ENCODE measurements at places on chromosomes 3 and 15.

- no peak for DNase-seq
These were observed at the start of gene ACTRT3 for GRCh38 chr3:169769287-169770181. Gene ACTRT3 (minus strand): TSS chr3:169769561. CDS start chr3:169769520, 41 bp downstream.

GRCh38 chr3:11002371-11002807, 9.8 kb downstream of the SLC6A1 start:
- DNase-seq = no peak

DNA sequence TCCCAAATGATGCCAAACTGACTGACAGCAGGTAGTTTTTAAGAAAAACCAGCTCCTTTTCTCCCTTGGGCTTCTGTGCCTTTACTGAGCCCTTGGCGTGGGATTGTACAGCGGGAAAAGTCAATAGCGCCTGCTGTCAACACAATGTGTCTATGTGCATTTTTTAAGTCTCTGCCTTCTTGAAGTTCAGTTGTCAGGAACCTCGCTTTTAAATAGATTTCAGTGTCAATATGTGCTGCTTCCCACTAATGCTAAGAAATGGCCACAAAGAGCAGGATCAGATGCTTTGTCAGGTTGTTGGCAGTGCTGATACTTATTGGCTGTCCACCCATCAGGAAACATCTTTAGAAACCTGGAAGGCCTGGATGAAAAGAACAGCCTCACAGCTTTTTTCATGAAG, 424.4 kb downstream of the C3orf38 start:
- no peak for DNase-seq

- DNase-seq = no peak
These were observed 72.0 kb upstream of the ALDH1L1 start for GRCh38 chr3:126252373-126252772.

DNA sequence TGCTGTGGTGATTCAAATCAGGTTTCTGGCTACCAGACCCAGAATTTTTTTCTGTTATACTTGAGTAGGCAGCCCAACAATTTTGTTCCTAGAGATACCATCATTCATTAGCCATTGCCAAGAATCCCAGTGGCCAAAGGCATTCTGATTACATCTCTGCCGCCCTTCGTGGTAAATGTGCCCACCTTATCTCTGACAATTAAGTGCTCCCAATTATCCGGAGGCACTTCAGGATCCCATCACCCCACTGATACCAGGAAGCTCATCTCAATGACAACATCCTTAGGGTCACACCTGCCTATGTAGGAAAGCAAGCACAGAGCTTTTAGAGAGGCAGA, 43.2 kb upstream of the RPL35A start:
- DNase-seq = no peak

- no peak for DNase-seq
These were observed 53.8 kb downstream of the STAG1 start for GRCh38 chr3:136698361-136698760.

DNA sequence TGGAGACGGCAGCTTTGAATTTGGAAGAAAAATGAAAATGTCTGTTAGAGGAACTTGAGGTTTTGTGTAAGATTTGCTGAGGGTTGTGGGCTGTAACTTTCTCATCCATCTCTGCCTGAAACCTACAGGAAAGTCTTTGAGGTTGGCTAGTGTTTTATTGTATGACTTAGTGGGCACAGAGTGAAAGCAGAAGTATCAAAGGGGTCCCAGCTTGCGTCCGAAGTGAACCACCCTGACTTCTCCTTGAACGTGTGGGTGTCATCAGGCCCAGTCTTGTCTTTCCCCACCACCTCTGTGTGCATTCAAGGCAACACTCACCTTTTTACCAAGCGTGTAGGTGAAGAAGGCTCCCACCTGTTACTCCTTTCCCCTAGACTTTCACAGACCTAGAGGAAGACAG, 682.1 kb upstream of the CFAP20DC start:
- DNase-seq = no peak

DNA sequence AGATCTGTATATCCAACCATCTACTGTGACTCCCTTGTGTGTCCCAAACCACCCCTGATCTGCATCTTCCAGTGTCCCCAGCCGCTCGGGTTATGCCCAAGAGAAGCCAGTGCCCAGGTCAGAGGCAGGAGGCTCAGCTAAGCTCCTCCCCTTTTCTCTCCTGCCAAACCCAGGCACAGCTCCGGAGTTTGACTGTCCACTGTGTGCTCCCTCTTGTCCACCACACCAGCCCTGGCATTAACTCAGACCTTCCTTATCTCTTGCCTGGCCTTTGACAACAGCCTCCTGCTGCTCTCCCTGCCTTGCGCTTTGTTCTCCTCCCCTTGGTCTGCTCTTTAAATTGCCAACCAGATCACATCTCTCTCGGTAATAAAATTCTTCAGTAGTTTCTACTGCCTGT, 39.3 kb downstream of the DGKG start:
- no peak for DNase-seq

- DNase-seq = no peak
These were observed 268.4 kb upstream of the ROPN1 start for GRCh38 chr3:124260206-124260915.

DNA sequence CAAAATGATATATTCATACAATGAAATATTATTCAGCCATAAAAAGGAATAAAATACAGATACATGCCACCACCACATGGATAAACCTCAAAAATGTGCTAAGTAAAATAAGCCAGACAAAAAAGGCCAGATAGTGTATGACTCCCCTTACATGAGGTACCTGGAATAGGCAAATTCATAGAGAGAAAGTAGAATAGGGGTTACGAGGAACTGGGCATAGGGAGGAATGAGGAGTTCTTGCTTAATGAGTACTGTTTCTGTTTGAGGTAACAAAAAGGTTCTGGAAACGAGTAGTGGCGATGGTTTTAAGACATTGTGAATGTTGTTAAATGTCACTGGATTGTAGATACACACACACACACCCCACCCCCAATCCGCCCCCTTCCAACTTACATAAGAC, 8.2 kb downstream of the RAF1 start:
- no peak for DNase-seq

DNA sequence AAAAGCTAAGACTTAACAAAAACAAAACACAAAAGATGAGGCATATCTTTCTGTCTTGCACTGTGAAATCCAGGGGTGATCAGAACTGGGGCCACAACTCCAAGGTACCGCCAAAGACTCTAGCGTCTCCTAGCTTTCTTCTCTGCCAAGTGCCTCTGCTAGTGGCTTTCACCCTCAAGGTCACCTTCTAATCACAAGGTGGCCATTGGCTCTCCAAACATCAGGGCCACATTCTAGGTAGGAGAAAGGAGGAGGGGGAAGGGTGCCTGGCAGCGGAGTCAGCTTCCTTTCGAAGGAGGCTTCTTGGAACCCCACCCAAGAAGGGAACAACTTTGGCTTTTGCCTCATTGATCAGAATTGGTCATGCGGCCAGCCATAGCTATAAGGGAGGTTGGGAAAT, 168.8 kb upstream of the SMAD3 start:
- DNase-seq = no peak

DNA sequence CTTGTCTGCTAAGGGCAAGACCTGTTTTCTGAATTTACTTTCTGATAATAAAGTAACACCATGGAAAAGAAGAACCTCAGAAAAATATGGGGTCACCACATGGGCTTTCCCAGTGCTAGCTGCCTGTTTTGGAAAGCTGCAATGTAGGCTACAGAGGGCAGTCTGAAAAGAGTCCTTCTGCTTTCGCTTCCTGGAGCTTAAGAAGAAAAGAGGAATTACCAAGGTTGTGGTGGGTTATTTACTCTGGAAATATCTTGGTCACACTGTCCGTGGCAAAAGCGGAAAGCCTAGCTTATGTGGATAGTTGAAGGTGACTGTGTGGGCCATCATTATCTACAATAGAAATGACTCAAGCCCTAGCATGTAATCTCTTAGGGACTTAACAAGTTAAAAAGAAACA, 31.7 kb upstream of the IP6K2 start:
- DNase-seq = no peak

DNA sequence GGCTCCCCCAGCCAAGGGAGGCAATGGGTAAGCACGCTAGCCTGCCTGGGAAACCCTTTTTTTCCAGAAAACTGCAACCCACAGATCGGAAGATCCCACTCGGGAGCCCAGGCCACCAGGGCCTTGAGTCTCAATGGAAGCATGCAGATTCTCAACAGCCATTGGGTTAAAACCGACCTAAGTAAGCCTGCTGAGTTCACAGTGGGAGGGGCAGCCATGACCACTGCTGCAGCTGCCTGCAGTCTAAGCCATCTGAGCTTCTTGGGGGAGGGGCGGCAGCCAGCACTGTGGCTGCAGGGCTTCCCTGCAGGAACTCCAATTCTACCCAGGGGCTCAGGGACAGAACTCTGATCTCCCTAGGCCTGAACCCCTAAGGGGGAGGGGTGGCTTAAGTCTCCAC, 82.0 kb downstream of the DPPA2 start:
- no peak for DNase-seq

DNA sequence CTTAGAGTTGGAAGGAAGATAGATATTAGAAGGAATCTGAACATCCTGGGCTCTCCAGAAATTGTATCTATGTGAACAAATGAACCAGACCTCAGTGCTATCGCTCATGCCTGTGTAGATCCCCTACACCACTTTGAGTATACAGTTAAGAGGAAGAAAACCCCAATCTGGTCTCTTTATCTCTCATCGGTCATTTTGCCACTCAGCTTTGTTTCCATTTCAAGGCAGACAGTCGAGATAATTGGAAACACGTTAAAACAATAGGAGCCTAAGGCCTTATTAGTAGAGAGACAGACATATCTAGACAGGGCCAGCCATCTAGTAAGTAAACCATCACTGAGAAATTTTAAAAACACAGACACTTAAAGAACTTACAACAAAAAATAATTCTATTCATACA, 101.6 kb downstream of the MYLK start:
- DNase-seq = no peak

- no peak for DNase-seq
These were observed 124.9 kb downstream of the PTPRG start for GRCh38 chr3:61686228-61686648.

DNA sequence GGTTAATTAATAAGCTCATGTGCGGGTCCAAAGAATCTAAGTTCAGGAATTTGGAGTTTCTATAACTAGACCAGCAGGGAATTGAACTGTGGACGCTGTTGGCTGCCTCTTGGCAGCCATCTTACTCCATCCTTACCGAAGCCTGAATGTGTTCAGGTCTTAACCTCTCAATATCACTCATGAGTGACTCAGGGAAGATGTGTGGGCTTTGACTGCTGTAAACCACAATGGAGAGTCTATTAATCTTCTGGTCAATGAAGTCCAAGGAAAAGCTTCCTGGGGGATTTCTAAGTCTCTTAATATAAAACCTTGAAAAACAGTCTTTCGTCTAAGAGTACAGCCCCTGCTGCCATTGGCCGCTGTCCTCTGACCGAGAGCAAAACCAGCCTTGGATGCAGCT, 46.7 kb upstream of the OXTR start:
- no peak for DNase-seq

DNA sequence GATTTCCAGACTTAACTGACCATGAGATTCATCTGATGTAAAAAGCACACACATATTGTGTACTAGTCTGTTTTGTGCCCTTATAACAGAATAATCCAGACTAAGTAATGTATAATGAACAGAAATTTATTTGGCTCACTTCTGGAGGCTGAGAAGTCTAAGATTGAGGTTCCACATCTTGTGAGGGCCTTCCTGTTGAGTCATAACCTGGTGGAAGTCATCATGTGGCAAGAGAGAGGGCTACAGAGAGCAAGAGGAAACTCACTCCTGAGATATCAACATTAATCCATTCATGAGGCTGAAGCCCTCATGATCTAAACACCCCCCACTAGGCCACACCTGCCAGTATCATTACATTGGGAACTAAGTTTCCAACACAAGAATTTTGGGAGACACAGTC, 977.6 kb downstream of the MCTP2 start:
- DNase-seq = no peak

- DNase-seq = no peak
These were observed 152.7 kb downstream of the CHSY1 start for GRCh38 chr15:101099183-101099582.

Data from non-pigmented ciliary epithelial cell (primary cell).